GM23248 (cell line): ENCODE measurements at places on chromosomes 6 and 20.

GRCh38 chr6:113560908-113561307, 296.2 kb upstream of the MARCKS start:
- peak; percentile 78 for DNase-seq

- DNase-seq: no peak
Measured at GRCh38 chr6:128422200-128422599, 98.2 kb downstream of the PTPRK start.

- peak; percentile 98 for DNase-seq
Measured at GRCh38 chr6:85660181-85660611, 17.5 kb upstream of the SYNCRIP start.

DNA sequence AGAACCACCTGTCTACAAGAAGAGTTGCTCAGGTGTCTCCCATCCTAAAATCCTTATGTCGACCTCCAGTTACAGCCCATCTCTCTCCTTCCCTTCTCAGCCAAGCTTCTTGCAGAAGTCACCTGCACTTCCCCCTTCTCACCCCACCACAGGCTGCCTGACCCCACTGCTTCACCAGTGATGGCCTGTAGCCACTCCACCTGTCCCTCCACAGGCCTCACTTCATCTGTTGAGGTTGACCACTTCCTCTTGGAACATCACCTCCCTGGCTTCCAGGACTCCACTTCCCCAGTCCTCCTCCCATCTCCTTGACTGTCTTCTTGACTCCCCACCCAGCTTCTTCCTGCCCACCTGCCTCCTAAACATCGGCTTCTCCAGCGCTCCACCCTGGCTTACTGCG, 25.4 kb downstream of the MRPL14 start:
- no peak for DNase-seq

GRCh38 chr6:166498228-166498627, 88.2 kb downstream of the RAMACL start:
- DNase-seq: no peak

GRCh38 chr6:125789576-125790357, 993 bp upstream of the NCOA7 start:
- DNase-seq: peak; percentile 67

GRCh38 chr6:46378882-46379416, 112.3 kb downstream of the RCAN2 start:
- no peak for DNase-seq

DNA sequence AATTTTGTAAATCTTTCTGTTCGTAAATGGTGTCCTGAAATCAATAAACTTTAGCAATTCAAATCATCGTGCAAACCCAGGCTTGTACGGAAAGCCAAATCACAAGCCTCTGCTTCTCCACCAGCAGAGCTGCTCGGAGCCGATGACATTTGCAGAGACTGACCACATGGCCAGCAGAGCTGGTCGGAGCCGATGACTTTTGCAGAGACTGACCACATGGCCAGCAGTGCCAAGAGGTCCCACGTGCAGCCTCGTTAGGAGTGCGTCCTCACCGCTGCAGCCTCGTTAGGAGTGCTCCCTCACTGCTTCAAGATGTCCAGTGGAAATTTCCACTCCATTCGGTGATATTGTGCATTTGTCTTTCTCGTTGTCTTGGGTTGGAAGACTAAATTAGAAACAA, 28.5 kb downstream of the SMOC2 start:
- DNase-seq: no peak

DNA sequence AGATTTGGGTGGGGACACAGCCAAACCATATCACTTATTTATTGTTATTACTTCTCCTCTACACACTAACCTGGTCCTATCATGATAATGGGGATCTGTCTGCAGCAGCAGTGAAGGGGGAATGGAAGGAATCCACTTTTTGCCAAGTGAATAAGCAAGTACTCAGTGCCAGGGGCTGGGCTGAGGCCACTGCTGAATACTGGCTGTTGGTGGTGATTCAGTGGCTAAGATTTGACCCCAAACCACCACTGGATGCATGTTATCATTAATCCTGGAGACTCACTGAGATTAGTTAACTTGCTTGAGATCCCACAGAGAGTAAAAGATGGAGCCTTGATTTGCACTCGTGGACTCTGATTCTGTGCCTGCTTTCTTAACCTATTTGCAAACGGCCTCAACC, 127.7 kb downstream of the TSHZ2 start:
- DNase-seq: peak; percentile 67

GRCh38 chr20:48959899-48960550, 38.5 kb downstream of the ARFGEF2 start:
- peak; percentile 36 for DNase-seq

GRCh38 chr20:54047048-54047447, 23.3 kb downstream of the BCAS1 start:
- DNase-seq: no peak

DNA sequence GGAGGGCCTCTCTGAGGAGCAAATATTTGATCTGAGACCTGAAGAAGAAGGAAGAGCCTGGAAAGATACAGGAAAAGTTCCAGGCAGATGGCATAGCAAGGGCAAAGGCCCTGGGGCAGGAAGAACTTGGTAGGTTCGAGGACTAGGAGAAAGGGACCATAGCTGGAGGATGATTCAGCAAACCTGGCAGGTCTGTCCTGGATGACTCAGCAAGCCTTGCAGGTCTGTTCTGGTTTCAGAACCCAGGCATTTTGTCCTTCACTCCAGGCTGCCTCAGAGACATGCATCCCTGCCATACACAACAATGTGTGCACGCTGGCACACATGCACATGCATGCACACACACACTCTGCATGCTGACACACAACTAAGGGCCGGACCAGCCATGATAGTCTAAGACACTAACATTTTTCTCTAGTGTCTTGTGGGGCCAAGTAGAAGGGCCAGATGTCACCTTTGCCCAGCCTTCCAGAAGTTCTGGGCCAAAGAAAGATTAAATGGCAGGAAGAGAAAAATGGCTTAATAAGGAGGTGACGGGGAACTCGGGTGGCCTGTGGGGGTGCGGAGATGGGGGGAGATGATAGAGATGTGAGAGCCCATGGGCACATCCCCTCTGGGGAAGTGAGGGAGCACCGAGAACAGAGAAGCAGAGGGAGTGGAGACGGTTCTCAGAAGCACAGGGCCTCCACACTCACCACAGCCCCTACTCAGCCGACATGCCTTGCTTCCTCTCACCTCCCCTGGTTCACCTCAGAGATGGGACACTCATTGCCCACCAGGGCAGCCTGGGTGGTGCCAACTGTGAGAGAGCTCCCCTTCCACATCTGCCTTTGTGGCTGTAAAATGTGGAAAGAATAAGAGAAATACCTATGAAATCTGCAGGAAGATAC, 15.4 kb upstream of the TRIB3 start:
- DNase-seq: peak; percentile 57

- DNase-seq: no peak
Measured at GRCh38 chr20:32870985-32871384, 12.3 kb downstream of the EFCAB8 start.

- peak; percentile 12 for DNase-seq
Measured at GRCh38 chr6:113903666-113904330, 46.7 kb downstream of the MARCKS start.

GRCh38 chr20:25863536-25864325, 167.1 kb upstream of the ZNF337 start:
- DNase-seq: peak; percentile 29

- no peak for DNase-seq
Measured at GRCh38 chr6:111958534-111958933, 85.3 kb upstream of the FYN start.

GRCh38 chr20:23360531-23360930, 1.5 kb upstream of the GZF1 start:
- no peak for DNase-seq

DNA sequence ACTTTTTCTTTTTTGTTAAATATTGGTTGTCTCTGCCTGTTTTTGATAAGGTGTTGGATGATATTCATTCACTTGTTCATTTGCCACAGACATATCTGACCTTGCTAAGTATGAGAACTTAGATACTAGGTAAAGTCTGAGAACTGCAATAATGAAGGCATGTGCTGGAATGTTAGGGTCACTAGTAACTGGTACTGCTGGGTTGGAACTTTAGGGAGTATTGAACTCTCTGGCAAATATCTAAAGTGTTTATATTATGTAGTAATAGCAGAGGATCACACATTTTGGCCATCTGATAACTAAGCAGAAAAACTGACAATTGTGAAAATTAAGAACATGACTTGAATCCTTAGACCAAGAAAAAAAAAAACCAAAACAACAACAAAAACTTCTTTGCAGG, 162.7 kb downstream of the MEI4 start:
- DNase-seq: no peak

GRCh38 chr6:160462116-160462515, 113.9 kb downstream of the SLC22A3 start:
- DNase-seq: no peak

- peak; percentile 15 for DNase-seq
Measured at GRCh38 chr6:135675862-135676261, 175.6 kb upstream of the PDE7B start.

- no peak for DNase-seq
Measured at GRCh38 chr6:158027590-158028285, 46.1 kb downstream of the SYNJ2 start.

- peak; percentile 85 for DNase-seq
Measured at GRCh38 chr6:169266746-169267591, 13.3 kb upstream of the THBS2 start.

DNA sequence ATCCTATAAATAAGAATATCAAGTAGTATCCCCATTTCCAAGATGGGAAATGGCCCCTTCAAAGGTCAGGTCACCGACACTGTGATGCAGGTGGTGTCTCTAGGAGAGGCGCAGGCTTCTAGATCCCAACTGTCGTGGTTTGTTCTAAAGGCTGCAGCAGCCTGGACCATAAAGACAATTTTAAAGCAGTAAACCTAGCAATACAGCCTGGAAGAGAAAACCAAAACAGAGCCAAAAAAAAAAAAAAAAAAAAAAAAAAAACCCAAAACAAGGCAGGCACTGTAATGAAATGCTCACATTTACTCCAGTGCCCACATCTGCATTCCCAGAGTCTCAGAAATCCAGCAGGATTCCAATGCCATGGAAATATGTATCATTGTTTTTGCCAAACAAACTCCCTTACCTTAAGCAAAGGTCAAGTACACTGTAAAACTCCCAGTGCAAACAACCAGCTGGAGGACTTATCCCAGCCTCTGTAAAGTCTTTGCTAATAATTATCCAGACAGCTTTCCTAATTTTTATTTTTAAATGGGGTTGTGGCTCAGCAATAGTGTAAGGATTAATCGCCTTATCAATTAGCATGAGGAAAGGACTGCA, 98.2 kb downstream of the PSMG4 start:
- peak; percentile 15 for DNase-seq
